Lung (tissue), 17 donors: ENCODE measurements at places on chromosomes 2 and 18. TPM values are rescaled to one million over a fixed set of nuclear protein-coding genes. Genes with fewer than 3 reads are reported as not detected.

The EPB41L3 gene
- 64.0 TPM for total RNA-seq

The FIGN gene
- total RNA-seq: 5.4 TPM

- DNase-seq: no peak
- no peaks in the 10 kb centered on the region for H3K4me1 ChIP-seq
- no peak overlapping the region for H3K4me3 ChIP-seq
- no peaks in the 10 kb centered on the region for H3K27me3 ChIP-seq
- H3K27ac ChIP-seq: no peak overlapping the region
These were observed 218.4 kb upstream of the TRIB2 start for GRCh38 chr2:12498286-12498685.

DNA sequence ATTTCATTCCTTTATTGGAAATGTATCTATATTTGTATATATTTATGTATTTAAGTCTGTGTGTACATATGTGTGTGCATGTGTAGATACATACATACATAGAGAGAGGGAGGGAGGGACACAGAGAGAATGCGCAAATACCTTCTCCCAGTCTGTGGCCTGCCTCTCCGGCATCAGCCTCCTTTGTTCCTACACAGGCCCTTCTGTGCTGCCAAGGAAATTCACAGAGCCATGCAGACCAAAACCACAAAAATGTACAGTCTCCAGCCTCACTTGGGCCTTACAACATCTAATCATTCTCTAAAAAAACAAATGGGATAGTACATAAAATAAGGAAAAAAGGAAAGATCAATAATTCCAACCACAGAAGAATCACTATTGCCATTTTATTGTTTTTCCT is 8.8 kb upstream of the CRACDL start:
- H3K4me1 ChIP-seq: no peaks in the 10 kb centered on the region
- no peak overlapping the region for H3K4me3 ChIP-seq
- H3K27me3 ChIP-seq: no peaks in the 10 kb centered on the region
- no peak overlapping the region for H3K27ac ChIP-seq

GRCh38 chr2:99701503-99701902 is 211.7 kb upstream of the REV1 start:
- H3K36me3 ChIP-seq: no peaks in the 10 kb centered on the region
- peaks cover 7% of the 10 kb centered on the region for H3K4me1 ChIP-seq
- no peak overlapping the region for H3K27ac ChIP-seq
- DNase-seq: no peak

DNA sequence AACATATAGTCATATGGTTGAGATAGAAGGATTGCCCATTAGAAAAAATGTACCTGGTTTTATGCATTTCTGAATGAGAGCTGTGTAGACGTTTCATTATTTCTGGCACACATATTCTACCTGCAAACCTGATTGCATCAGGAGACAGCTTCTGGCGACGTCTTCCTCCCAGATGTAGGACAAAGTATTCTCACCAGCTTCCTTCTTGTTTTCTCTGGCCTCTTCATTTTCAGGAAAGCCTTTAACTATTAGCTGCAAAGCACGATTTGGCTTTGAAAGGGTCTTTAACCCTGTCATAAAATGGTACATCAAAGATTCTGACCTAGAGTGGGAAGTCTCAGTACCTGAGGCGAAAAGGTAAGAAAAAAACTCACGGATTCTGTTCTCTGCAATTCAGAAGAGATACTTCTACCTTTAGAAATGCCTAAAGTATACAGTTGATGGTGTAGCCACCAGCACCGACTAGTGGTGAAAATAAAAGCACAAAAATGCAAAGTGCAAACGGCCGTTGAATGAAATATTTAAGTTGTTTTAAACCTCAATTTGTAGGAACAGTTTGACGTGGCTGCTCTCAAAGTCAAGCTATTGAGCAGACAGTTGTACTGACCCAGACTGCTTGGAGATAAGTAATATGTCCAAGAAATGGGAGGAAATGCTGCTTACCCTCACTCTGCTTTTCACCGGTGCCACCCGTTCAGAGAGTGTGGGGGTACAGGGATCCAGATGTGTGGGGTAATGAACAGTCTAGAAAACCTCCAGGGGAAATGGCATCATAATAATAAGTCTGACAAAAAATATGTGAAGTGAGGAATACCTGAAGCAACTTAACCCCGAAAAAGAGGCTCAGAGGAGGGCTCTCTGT is 20.2 kb downstream of the IL18RAP start:
- DNase-seq: peak; percentile 25
- peaks cover 3% of the 10 kb centered on the region for H3K4me1 ChIP-seq
- no peaks in the 10 kb centered on the region for H3K27me3 ChIP-seq
- no peak overlapping the region for H3K27ac ChIP-seq
- H3K36me3 ChIP-seq: no peaks in the 10 kb centered on the region
- no peak overlapping the region for H3K4me3 ChIP-seq

GRCh38 chr18:9333441-9334328 is 888 bp upstream of the TWSG1 start:
- H3K27me3 ChIP-seq: no peaks in the 10 kb centered on the region
- peak overlapping the region; percentile 56 for H3K4me3 ChIP-seq
- no peaks in the 10 kb centered on the region for H3K4me1 ChIP-seq
- no peak for DNase-seq

DNA sequence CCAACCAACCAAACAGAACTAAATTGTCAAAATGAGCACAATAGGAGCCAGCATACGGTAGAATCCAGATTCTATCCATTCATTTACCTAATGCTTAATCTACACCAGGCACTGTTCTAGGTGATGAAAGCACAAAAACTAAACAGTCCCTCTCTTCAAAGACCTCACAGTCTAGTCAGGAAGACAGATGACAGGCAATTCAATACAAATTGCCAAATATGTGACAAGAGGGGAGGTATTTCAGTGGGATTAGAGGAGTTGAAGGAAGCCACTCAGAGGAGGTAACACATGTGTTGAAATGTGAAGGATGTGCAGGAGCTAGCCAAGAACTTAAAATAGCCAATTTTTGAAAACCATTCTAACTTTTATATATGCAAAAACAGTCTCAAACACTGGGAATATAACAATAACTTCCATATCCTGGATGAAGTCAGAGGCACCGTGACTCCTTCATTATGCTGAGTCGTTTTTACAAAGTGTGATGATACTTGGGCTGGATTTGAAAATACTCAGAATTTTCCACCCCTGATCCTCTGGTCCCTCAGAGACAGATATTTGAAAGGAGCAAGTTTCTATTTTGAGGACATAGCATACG is 204.9 kb downstream of the PID1 start:
- H3K27ac ChIP-seq: no peak overlapping the region
- no peak overlapping the region for H3K4me3 ChIP-seq
- H3K27me3 ChIP-seq: no peaks in the 10 kb centered on the region
- no peaks in the 10 kb centered on the region for H3K36me3 ChIP-seq
- H3K4me1 ChIP-seq: no peaks in the 10 kb centered on the region
- DNase-seq: no peak

DNA sequence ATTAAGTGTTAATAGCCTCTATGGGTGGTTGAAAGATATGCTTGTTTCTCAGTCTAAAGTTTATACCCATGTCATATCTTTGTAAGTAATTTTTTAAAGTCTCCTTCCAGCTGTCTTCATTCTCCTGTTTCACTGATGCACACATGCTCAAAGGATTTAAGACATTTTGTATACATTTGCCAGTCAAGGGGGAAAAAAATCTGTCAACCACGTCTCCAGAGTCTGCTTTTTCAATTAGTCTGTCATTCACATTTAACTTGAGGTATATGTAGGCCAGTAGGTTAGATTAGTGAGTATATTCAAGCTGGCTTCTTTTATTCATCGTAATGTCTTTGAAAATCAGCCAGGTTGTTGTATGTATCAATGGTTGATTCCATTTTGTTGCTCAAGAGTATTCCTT is 193.5 kb downstream of the MCFD2 start:
- no peaks in the 10 kb centered on the region for H3K27me3 ChIP-seq
- H3K36me3 ChIP-seq: no peaks in the 10 kb centered on the region
- H3K4me1 ChIP-seq: peaks cover 21% of the 10 kb centered on the region
- DNase-seq: no peak
- H3K27ac ChIP-seq: no peak overlapping the region
- H3K4me3 ChIP-seq: no peak overlapping the region

DNA sequence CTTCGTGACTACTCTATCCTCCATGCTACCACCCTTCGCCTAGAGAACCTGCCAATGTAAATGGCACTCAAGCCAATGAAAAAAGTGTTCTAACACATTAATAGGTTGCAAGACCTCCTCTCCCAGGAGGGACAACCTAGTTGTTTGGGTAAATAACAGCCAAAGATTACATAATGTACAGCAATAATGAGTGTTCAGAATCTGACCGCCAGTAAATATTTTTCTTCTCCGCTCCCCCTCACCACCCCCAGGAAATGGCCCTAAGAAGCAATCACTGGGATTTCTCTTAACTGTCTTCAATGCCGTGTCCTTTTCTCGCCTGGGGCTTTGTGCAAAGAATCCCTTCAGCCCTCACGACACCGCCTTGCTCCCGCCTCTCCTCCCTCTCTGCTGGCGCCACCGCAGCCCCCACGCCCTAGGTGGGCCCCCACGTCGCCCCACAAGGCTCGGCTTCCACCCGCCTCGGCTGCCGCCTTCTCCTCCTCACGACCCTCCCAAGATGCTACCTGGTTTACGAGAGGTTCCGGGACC is 458 bp downstream of the HYCC2 start:
- H3K4me3 ChIP-seq: peak overlapping the region; percentile 98
- H3K4me1 ChIP-seq: no peaks in the 10 kb centered on the region
- H3K27me3 ChIP-seq: no peaks in the 10 kb centered on the region
- no peak for DNase-seq
- no peaks in the 10 kb centered on the region for H3K36me3 ChIP-seq

- no peak overlapping the region for H3K4me3 ChIP-seq
- no peak overlapping the region for H3K27ac ChIP-seq
- no peaks in the 10 kb centered on the region for H3K4me1 ChIP-seq
- no peak for DNase-seq
These were observed 6.4 kb upstream of the CLEC4F start for GRCh38 chr2:70826696-70827350.

- H3K4me3 ChIP-seq: no peak overlapping the region
- H3K36me3 ChIP-seq: peaks cover 17% of the 10 kb centered on the region
- H3K27ac ChIP-seq: no peak overlapping the region
- no peaks in the 10 kb centered on the region for H3K4me1 ChIP-seq
- no peaks in the 10 kb centered on the region for H3K27me3 ChIP-seq
These were observed 103.4 kb upstream of the TFCP2L1 start for GRCh38 chr2:121388371-121388770.

GRCh38 chr18:49795612-49796552 is 17.5 kb downstream of the ACAA2 start:
- no peak overlapping the region for H3K4me3 ChIP-seq
- H3K36me3 ChIP-seq: peaks cover 16% of the 10 kb centered on the region
- H3K27me3 ChIP-seq: no peaks in the 10 kb centered on the region
- no peak for DNase-seq

- H3K4me3 ChIP-seq: no peak overlapping the region
- no peaks in the 10 kb centered on the region for H3K27me3 ChIP-seq
- no peak overlapping the region for H3K27ac ChIP-seq
These were observed 22.7 kb downstream of the RHOB start for GRCh38 chr2:20469595-20469994.

GRCh38 chr2:8625399-8626300 is 56.2 kb upstream of the ID2 start:
- H3K27me3 ChIP-seq: no peaks in the 10 kb centered on the region
- no peak overlapping the region for H3K27ac ChIP-seq
- no peak overlapping the region for H3K4me3 ChIP-seq
- no peaks in the 10 kb centered on the region for H3K36me3 ChIP-seq

DNA sequence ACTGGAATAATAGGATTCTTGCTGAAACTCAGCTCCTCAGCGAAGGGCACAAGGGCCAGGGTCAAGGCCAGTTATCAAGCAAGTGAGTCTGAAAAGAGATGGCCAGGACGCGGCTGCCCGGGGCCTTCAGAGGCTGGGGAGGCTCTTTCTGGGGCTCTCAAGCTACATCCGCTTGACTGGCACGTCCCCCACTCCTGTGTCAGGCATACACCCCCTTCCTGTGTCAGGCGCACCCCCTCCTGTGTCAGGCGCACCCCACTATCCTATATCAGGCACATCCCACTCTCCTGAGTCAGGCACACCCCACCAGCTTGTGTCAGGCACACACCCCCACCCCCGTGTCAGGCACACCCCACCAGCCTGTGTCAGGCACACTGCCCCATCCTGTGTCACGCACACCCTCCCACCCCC is 91.8 kb downstream of the TPO start:
- H3K36me3 ChIP-seq: no peaks in the 10 kb centered on the region
- no peak for DNase-seq
- H3K4me1 ChIP-seq: no peaks in the 10 kb centered on the region
- no peaks in the 10 kb centered on the region for H3K27me3 ChIP-seq

GRCh38 chr18:39661856-39662366 is 2096.3 kb upstream of the CELF4 start:
- no peak overlapping the region for H3K4me3 ChIP-seq
- no peak for DNase-seq
- H3K27ac ChIP-seq: no peak overlapping the region
- H3K27me3 ChIP-seq: no peaks in the 10 kb centered on the region
- H3K4me1 ChIP-seq: no peaks in the 10 kb centered on the region

GRCh38 chr2:26692897-26693849 is 651 bp downstream of the KCNK3 start:
- H3K27ac ChIP-seq: peak overlapping the region; percentile 43
- H3K36me3 ChIP-seq: no peaks in the 10 kb centered on the region

DNA sequence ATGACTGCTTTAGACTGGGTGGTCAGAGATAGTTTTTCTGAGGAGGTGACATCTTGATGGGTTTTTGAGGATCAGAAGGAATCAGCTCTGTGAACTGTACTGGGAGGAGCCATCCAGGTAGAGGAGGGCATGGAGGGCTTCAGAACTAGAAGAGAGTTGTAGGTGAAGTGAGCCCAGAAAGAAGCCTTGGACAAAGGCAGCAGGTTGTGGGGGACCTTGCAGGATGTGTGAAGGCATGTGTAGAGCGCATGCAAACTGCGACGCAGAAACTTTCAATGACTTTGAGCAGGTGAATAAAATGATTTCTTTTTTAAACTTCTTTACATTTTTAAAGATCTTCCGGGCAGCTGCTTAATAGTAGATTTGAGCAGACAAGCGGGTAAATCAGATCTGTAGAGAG is 83.9 kb upstream of the SIX2 start:
- H3K27ac ChIP-seq: no peak overlapping the region
- no peaks in the 10 kb centered on the region for H3K4me1 ChIP-seq
- no peak for DNase-seq
- no peak overlapping the region for H3K4me3 ChIP-seq
- no peaks in the 10 kb centered on the region for H3K36me3 ChIP-seq

GRCh38 chr18:48374423-48375149 is 34.6 kb downstream of the ZBTB7C start:
- H3K4me3 ChIP-seq: no peak overlapping the region
- H3K36me3 ChIP-seq: no peaks in the 10 kb centered on the region
- H3K27me3 ChIP-seq: no peaks in the 10 kb centered on the region
- H3K4me1 ChIP-seq: no peaks in the 10 kb centered on the region
- no peak overlapping the region for H3K27ac ChIP-seq
- DNase-seq: no peak

DNA sequence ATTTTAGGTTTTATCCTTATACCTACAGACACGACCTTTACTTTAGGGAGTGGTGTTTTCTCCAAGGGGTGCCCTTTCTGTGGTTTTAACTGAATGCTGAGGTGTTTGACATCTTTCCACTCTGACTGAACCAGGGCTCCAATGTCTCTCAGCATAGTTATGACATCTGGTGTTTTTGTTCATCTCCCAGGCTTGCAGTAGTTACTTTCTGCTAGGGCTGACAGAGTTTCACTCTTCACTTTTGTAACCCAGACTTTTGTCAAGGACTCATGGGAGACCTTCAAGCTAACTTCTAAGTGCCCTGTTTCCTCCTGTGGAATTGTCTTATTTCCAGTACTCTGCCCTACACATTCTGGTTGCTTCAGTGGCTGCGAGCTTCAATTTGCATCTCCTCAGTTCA is 103.1 kb downstream of the CCDC85A start:
- H3K4me1 ChIP-seq: no peaks in the 10 kb centered on the region
- no peak for DNase-seq
- no peaks in the 10 kb centered on the region for H3K27me3 ChIP-seq
- no peaks in the 10 kb centered on the region for H3K36me3 ChIP-seq
